Cortex of kidney (tissue), 1 donor: ENCODE measurements at places on chromosomes 5 and 9.

DNA sequence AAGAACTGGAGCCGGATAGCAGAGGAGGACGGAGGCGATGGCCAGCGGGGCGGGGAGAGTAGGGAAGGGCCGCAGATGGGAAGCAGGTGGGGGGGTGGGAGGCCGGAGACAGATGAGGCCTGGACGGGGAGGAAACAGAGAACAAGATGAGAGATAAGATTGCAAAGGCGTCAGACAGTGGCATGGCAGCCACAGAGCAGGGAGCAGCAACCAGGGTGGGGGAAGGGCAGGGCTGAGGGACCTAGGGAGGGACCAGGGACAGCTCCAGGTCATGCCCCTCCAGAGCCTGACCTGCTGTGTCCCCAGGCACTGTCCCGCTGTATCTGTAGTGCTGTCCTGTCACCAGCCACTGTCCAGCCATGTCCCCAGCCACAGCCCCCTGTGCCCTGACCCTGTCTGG, 49.6 kb upstream of the LMX1B start:
- no peak for DNase-seq

DNA sequence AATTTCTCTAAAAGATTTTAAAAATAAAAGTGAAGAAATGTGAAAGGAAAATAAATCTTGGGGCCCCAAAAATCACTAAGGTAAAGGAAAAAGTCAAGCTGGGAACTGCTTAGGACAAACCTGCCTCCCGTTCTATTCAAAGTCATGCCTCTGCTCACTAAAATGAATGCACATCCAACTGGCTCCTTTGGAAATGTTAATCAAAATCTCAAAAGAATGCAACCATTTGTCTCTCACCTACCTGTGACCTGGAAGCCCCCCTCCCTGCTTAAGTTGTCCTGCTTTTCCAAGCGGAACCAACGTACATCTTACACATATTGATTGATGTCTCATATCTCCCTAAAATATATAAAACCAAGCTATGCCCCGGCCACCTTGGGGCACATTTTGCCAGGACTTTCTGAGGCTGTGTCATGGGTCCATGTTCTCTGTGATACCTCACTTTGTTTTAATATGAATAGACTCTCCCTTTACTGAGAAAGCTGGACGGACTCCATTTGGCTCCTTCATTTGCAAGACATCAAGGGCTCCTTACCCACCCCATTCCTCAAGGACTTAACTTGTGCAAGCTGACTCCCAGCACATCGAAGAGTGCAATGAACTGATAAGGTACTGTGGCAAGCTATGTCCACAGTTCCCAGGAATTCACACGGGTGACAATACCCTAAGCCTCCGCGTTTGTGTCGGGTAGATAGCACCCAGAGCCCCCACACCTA, 164.3 kb downstream of the SMC2 start:
- DNase-seq: no peak

- no peak for DNase-seq
Measured at GRCh38 chr9:126131066-126132010, 195.3 kb upstream of the MVB12B start.

DNA sequence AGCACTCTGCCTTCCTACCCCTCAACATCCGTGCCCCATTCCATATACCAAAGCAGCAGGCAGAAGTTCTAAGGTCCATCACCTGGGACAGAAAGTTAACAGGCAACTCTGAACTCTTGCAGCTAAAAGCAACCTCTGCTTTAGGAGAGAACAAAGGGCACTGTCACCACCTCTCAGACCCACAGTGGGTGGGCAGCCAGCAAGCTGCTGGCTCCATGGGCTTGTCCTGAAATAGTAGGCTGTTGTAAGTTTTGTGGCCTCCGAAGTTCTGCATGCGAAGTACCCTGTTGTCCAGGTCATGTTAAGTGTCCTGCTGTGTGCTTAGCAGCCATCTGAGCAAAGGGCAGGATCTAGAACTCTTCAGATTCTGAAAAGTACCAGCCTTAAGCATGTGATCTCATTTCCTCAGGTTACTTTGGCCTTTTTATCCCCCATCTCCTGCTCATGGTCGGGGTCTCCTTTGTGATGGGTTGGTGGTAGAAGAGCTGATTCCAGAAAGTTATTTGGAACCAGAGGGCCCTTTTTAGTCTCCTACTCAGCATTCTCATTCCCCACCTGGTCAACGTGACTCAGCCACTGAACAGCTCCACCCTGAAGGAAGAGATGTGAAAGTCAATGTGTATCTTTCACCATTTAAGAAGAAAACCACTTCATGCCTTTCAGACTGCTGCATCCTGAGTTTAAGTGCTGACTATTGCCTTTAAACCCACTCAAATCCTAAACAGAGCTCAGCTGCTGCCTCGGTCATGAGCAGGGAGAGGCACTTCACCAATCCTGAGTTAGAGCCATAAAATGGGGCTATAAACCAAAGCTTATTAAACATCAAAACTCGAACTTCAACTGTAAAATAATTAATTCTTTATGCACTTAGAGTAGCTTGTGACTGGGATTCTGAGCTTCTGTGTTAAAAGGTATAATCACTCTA, 121.4 kb downstream of the DPYSL3 start:
- no peak for DNase-seq

- DNase-seq: no peak
Measured at GRCh38 chr5:144191998-144192397, 21.3 kb downstream of the KCTD16 start.

- DNase-seq: no peak
Measured at GRCh38 chr9:28923351-28923750, 1350.1 kb upstream of the C9orf72 start.

DNA sequence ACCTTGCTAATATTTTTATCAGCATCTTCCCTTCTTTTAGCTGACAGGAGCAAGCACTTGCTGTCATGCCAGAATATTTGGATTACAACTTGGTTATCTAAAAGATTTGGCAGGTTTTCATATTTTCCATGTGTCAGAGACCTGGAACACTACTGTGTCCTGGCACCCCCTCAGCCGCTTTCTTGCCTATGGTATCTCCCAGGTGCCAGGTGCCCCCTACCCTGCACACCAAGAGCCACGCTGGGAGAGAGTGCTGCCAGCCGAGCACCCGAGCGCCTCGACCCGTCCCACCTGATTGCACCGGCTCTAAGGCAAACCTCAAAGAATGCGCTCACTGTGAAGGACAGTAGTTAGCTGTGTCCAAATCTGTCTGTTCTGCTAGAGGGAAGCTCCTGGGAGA, 84.8 kb downstream of the GTF3C4 start:
- no peak for DNase-seq

DNA sequence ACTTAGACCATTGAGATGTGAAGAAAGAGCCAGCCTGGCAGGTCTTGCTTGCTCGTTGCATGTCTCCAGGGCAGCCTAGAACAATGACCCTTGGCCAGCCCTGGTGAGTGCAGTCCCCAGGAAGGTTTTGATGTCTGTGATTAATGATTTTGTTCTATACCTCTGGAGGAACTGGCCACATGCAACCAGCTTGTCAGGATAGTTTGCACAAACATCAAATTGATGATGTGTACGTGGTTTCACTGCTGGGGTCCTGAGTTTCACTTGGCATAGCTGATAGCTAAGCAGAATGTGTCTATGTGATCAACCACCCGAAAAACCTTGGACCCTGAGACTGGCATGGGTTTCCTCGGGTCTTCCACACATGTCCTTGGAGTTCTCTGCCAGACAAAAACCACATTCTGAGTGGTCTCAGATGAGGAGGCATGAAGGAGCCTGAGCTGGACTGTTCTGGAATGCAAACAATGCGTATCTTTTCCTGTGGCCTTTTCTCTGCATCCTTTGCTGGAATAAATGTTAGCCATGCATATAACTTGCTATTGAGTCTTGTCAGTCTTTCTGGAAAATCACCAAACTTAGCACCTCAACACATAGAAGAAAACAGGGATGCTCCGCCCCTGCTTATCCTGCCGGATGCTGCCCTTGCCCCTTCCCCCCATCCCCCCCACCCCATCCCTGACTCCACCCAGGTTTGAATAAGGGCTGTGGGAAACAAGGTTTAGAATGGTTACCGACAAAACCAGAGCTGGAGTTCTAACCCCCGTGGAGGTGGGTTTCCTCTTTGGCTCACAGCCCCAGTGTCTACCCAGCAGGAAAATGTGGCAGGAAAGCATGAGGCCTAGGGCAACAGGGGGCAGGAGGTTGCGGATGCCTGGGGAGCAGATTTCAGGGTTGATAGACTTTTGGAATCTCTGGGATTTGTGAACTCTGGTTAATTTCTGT, 50.1 kb upstream of the ANKRD33B start:
- no peak for DNase-seq

DNA sequence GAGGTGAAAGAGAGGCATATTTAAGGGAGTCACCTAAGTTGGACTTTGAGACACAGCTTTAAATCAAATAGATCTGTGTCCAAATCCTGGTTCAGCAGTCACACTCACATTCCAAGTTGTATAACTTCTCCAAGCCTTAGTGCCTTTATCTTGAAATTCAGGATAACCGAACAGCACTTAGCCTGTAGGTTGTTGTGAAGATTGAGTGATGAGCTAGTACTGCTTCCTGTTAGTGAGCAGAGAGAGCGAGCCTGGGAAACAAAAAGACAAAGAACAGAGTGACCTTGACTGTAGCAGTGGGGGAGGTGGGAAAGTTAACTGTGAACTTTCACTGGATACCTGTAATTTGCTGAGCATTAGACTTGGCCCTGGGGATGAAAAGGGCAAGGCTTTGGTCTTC, 22.4 kb downstream of the MAML1 start:
- DNase-seq: no peak

DNA sequence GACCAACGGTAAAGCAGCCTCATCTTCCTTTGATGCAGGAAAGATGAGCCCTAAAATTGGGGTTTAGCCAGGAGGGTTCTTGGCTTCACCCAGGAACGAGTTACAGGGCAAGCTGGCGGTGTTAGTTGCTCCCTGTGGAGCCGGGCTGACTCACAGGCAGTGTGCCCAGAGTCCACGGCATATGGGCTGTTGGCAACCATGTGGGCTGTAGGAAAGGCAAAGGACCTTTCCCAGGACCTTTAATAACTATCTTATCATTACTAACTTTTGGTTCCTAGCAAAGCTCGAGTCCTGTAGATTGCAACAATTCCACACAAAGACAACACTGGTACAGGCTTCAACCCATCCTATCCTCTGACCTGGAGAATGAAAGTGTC, 29.8 kb upstream of the CLPTM1L start:
- DNase-seq: no peak

DNA sequence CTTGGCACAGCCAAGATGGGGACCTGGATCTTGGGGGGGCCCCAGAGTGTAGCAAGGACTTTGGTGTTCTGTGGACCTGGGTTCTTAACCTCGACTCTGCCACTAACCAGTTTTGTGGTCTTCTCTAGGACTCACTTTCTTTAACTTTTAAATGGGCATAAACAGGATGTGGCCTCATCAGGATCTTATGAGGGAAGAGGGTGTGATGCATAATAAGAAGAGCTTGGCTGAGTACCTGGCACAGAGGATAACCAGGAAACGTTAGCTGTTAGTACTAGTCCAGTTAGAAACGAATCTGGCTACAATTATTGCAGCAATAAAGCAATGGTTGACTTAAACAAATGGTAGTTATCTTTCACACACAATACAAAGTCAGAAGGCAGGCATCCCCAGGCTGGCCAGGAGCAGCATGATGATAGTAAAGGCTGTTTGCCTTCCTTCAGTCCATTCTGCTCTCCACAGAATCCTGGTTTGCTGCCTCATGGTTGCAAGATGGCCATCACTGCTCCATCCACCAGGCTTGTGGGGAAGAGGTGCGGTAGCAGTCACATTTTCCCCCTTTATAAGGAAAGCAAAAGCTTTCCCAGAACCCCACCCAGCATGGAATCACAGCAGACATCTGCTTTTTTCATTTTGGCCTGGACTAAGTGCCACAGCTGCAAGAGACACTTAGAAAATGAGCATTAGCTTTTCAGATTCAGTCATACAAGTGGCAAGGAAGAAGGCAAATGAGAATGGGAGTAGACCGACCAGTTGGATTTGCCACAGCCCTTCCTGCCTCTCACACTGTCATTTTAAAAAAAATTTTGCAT, 225.0 kb downstream of the AOPEP start:
- no peak for DNase-seq

DNA sequence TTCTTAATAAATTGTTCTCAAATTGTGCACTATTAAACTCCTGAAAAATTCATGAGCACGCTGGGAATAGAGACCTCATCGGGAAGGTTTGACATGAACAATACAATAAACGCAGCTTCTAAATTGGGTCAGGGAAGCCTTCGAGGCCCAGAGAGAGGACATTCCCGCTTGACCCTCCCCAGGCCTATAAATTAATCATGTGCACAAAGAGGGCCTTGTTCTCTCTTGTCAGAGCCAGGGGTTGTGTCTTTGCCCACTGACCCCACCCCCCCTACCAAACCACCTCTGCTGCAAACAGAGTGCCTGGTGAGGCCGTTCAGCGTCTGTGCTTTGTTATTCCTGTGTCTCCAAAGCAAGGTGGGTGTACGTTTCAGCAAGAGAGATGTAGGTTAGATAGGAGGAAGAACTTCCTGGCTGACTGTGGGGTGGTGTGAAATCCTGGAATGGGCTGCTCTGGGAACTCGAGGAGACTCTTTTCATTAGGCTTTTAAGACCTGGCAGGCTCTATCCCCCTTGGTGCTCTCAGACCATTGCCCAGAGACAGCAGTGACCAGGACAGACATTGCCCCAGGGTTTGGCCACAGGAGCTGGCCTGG, 18.2 kb upstream of the DAB2IP start:
- no peak for DNase-seq

DNA sequence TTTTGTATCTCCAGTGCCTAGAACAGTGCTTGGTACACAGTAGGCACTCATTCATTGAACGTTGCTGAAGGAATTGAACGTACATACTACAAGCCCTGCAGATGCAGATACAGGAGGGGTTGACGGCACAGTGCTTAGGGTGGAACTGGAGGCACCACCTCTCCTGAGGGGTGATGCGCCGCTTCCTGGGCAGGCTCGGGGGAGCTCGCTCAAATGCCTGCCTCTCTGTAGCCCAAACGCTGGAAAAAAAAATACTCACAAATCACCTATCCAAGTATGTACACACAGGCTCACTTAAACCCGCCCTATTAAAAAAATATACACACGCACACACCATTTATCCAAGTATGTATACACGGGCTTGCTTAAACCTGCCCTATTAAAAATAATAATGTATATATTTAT, 536 bp upstream of the COMMD10 start:
- DNase-seq: no peak

- no peak for DNase-seq
Measured at GRCh38 chr5:111973961-111974360, 217.0 kb upstream of the NREP start.

DNA sequence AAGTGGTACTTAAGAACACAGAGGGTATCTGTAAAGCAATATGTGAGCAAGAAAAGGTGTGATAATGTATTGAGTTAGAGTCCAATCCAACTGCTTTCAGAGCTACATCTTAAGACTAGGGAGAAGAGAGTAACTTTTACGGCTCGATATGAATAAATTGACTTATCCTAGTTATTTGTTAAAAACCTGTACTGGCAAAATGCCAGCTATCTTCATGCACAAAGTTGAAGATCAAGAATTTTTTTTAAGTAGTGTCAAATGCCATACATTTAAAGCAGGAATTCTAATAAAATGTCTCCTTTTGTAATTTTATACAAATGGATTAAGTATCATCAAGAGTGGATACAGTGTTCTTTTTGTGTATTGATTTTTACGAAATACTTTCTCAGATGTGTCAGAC, 305.2 kb downstream of the KIAA0825 start:
- no peak for DNase-seq
